ENCODE measurements at places on chromosomes 1 and 21.

DNA sequence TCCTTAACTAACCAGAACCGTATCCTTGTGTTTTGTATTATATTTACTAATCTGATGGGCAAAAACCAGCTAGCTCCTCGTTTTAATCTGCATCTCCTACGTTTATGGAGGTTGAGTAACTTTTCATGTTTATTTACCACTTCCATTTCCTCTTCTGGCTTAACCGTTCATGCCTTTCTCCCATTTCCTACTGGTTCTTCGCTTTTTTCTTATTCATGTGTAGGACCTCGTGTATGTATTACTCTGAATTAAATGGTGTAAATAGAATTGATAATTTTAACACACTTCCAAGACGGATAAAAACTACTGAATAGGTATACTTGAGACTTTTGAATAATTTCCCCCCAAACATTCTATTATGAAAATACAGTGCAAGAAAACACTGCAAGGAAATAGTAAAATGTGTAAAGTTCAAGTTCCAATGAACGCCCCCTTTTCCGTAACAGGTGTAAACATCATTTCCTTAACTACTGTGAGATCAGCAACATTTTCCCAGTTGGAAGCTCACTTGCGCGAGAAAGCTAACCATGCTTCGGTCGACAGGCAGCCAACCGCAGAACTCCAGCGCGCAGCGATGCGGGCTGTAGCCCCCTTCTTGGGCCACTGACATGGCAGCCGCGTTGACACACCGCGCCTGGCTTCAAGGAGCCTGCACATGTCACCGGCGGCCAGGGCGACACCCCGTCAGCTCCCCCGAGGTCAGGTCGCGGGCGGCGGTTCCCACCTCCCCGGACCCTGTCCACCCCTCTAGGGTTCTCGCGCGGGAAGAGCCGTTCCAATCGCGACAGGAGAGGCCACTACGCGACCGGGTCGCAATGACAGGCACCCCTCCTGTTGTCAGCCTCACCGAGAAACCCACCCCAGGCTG is 816 bp downstream of the EDEM3 start:
- peak; percentile 37 for DNase-seq

DNA sequence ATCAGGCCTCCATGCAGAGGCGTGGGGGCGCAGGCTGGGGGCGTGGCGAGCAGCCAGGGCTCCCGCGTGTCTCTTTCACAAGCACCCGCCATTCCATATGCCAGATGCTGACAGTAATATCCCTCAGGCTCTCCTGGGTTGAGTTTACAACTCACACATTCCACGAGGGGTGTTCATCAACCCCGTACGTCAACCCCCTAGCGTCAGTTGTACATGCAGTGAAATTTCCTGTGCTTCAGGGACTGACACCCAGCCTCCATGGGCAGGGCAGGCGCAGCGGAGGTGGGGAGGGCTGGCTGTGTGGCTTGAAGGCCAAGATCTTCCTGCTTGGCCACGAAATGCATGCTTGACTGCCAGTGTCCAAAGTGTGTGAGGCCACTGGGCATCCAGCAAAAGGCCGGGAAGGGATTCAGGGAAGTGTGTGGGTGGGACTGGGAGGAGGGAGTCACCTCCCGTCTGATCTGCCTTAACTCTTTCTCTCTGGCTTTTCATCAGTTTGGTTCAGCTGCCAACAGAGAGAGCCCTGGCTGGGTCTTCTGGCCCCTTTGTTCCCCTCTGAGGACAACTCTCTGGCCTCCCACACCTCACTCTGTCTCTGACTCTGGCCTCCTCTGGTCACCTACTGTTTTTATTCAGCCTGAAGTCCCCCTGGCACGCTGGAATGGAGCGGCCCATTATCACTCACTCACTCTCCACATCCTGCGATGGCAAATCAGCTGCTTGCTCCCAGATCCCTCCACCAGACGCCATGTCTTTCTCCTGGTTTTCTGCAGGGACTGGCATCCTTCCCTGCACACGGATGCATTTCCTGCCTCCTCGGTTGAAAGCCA is 33.8 kb downstream of the CLIC6 start:
- DNase-seq = no peak

- DNase-seq = no peak
These were observed 12.0 kb upstream of the BGLAP start for GRCh38 chr1:156229809-156230472.

DNA sequence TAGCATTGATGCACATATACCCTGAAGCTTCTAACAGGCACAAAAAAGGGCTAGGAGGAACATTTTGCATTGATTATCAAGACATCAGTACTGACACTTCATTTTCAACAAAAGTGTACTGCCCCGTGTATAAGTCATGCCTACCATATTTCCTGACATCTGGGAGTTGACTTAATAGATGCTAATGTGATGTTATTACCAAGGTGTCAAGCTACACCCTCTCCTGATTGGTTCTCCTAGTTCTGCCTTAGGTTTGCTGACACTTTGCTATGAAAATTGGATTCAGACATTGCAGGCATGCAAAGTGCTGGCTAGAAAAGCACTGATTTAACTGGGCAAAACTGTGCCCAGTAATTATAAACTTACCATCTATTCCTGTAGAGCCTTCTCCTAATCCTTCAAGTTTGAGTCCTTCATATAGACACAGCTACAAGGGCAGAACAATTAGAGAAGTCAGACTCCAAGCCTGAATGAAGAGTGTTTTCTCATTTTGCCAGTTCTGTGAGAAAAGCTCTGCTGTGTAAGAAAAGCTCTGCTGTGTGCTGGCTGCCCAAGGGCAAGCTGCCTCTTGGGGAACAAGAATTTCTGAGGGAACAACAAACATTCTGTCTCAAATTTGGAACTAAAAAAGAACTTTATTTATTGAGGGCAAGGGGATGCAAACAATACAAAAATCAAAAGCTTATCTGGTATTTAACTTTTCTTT is 11.2 kb downstream of the S100A10 start:
- DNase-seq = no peak

DNA sequence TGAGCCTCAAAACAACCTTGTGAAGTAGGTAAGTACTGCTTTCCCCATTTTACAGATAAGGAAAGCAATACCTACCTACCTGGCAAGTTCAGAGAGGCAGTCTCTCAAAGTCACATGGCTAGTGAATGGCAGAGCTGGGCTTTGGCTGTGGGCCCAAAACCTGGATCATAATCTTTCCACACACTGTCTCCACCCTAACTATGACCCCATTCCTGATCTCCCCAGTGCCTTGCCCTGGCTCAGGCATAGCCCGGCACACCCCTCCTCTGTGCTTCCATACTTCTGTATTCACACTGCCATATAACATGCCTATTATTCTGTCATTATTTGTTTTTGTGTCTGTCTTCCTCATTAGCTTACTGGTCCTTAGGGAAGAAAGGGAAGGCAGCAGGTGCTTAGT is 15.9 kb downstream of the GNG12 start:
- DNase-seq = no peak

DNA sequence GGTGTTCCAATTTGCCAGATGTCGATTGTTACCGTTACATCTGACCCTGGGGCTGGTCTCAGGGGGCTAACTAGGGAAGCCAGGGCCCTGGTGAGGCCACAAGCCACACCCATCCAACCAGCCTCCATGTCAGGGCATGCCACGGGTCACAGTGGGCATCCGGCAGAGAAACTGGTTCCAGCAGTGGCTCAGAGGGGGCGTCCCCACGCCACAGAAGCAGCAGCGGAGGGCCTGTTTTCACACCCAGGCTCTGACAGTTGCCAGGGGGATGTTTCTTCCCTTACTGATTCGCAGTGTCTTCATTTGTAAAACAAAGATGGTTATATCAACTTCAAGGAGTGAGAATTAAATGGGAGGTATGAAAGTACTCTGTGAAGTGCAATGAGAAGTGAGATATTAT is 75.0 kb upstream of the COX20 start:
- no peak for DNase-seq

GRCh38 chr1:167491586-167492461 is 26.5 kb downstream of the CD247 start:
- peak; percentile 67 for DNase-seq

- no peak for DNase-seq
These were observed 18.4 kb downstream of the IGSF5 start for GRCh38 chr21:39763272-39763970.

DNA sequence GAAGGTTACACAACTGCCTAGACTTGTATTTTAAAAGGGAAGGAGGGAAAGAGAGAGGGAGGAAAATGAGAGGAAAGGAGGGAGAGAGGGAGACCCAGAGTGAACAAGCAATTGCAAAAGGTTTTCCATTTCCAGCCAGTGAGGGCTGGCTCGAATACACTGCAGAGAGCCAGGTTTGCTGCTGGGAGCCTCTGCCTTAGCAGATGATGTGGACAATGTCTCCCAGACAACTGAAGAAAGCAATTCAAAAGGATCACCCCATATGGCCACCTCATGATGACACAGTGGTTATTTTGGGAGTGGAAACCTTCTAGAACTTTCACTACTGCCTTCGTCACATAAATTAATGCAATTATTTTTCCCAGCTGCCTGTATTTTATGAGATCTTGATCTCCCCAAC is 86.4 kb downstream of the BCAR3 start:
- no peak for DNase-seq

DNA sequence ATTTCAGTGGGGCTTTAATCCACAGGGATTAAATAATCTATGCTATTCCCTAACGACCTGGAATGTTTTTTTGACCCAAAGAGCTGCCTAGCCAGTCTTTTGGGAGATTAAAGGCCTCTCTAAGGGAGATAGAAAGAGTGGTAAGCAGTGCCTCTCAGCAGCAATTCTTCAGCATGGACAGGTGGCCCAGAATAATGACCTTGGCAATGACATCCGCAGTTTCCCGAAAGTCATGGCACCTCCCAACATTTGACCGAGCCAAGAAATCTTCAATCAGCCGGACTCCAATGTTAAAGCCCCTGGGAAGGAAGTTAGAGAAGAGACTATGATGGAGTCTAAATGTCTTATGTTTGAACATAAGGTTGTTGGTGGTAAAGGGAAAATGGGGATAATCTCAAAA is 9.8 kb downstream of the TRAPPC3 start:
- no peak for DNase-seq

DNA sequence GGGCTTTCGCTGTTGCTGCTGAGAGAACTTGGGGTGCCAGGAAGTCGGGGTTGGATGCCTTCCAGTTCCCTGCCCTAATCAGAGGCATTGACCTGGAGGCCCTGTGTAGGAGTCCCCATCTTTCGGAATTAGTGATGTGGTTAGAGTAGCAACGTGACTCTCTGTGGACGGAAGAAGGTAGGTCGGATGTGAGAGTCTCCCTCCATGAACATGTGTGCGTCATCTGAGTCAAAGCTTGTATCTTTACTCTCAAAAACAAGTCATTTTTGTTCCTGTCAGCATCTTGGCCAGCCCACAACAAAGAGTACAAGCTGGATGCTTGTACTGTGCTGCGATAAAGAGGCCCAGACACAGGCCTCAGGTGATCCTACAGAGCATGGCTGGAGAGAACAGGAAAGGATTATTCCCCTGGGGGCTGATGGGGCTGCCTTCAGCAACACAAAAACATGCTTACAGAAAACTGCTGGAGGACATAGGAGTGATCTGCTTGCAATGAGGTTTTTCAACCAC is 31.0 kb upstream of the IL10 start:
- DNase-seq = peak; percentile 95

- DNase-seq = peak; percentile 93
These were observed 12.8 kb downstream of the GFI1 start for GRCh38 chr1:92473781-92474495.

DNA sequence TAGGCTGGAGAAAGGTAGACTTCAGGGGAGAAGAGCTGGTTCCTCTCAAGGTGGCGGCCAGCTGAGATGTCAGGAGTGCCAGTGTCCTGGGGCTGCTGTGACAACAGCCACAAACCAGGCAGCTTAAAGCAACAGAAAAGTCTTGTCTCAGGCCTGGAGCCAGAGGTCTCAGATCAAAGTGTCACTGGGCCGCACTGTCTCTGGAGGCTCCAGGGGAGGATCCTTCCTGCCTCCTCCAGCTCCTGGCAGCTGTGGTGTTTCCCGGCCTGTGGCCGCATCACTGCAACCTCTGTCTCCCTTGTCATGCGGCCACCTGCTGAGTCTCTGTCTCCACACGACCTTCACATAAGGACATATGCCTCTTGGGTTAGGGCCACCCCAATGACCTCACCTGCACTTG is 24.4 kb upstream of the TSPEAR start:
- DNase-seq = no peak

GRCh38 chr1:223234170-223234514 is 91.1 kb upstream of the TLR5 start:
- DNase-seq = no peak

GRCh38 chr1:48761986-48762385 is 14.7 kb downstream of the BEND5 start:
- DNase-seq = no peak

DNA sequence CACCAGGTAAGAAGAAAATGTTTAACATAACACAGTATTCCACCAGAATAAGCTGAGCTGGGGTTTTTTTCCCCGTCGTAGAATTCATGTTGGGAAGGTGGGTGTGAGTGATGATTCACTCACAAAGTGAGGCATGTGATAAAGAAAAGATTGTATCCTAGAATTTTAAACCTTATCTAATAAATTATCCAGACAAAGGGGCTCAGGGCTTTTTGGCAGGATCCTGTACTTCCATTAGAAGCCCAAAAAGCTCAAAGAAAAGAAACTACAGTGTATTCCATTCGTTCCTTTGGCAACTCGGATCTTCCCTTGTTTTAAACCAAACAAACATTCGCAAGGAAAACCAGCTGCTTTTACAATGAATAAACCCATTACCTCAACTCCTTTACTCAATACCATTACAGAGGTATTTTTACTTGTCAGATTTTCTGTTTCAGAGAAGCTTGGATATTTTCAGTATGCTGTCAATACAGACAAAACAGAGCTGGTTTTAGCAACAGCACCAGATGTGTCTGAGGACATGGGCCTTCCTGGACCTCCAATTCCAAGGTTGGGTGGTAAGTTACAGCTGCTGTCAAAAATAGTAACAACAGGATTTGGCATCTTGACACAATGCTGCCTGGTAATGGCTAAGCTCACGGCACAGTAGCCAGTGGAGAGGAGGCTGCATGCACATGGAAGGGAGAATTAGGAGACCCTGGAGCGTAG is 159.9 kb upstream of the RUNX1 start:
- DNase-seq = no peak

DNA sequence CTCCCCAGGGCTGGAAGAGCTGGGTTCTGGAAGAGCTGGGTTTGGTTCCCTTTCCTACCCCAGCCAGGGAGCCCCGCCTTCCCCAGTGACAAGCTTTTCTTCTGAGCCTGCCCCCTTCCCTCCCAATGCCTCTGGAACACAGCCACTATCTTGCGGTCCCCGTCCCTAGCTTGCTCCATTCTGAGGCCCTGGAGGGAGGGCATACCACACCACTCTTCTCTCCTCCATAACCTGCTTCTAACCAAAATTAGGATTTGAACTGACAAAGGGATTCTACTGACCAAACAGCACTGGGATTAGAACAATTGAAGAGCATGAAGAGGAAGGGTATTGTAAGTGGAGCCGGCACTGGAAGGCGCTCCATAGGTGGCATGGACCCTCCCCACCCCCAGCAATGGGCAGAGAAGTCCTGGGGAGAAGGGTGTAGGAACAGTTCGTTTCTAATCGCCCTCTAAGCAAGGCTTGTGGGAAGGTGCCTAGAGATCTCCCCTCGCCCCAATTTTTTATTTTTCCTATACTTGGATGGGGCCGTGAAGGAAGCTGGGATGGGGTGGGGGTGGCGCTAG is 690 bp downstream of the C1orf216 start:
- DNase-seq = peak; percentile 15

- DNase-seq = peak; percentile 21
These were observed 122.6 kb upstream of the PPP2R5A start for GRCh38 chr1:212162635-212163034.
